ENCODE measurements at places on chromosomes 5 and 9.

DNA sequence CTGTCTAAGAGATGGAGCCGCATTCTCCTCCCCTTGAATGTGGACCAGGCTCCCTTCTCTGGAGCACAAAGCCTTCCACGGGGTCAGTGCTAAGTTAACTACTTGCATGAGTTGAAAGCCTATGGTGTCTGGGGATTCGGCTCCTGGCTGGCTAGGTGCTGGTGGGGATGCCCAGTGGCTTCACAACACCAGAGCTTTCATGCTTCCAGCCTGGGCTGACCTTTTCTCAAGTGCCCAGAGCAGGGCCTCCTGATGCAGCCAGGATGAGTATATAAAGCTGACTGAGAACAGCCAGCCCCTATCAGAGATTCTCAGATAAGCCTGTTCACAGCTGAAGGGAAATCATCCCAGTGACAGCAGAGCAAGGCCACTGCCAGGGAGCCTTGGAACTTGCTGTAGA is 11.8 kb downstream of the GALNT12 start:
- DNase-seq = no peak

DNA sequence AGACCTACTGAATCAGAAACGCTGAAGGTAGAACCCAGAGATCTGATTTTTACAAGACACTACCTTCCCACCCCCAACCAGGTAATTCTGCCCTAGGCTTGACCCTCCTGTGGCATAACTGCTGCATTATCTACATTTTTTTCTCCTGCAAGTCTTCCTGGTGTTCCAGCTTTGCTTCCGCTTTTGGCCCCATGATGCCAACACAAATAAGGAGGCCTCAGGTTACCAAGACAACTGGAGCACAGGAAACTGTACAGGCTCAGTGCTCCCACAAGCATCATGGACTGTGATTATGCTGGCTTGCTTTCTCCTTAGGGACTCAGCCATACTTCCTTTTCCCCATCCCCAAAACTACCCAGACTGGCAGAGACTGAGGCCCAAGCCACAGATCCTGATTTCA is 6.6 kb upstream of the MSMP start:
- no peak for DNase-seq

DNA sequence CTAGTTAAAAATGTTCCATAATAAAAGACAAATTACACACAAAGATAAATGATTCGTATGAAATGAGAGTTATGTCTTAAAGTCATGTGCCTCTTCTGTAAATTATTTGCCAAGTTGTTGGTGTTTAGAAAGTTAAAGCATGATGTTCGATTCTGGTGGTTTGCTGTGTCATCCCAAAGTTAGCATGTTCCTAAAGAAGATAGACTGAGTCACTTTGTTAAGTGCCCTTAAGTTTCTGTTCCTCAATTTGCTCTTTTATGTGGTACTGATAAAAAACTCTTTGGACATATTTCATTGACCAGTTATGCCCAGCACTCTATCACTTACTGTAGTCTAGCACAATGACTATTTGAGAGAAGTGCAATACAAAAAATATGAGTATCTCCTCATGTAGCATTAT is 366.9 kb upstream of the ZNF608 start:
- DNase-seq = no peak

DNA sequence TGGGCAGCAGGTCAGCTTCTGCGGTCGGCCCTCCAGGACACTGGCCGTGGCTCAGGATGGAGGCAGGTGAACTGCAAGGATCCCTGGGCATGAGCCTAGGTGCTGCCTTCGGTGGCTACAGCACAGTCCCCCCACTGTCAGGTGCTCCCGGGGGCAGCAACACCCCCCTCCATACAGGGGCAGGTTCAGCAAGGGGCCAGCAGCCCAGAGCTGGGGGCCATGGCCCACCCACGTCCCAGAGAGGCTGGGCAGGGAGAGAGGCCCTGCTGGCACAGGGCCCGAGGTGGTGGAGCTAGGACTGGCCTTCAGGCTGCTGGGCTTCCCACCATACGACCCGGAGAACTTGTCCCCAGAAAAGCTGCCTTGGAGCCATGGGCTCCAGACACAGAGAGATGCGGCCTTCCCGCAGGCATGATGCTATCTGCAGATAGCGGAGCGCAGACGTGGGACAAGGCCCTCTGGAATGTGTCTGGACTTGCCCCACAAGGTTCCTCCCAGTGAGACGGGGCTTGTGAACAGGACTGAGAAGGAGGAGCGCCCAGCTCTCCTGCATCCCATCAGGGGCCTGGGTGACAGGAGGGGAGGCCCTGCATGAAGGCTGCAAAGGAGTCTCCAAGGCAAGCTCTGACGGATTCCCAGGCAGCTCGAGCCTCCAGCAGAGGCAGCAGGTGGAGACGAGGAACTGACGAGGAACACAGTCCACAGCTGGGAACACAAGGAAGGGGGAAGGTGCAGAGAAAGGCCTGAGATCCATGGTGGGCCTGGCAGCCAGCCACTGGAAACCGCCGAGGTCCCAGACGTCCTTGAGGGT is 111.1 kb downstream of the VAV2 start:
- no peak for DNase-seq

- DNase-seq = no peak
These were observed 58.6 kb downstream of the ENC1 start for GRCh38 chr5:74581988-74582365.

GRCh38 chr9:21974343-21974721 is 19.9 kb downstream of the CDKN2A start:
- no peak for DNase-seq

GRCh38 chr5:372996-373709 is 51.6 kb downstream of the AHRR start:
- DNase-seq = no peak

- no peak for DNase-seq
These were observed 102.0 kb upstream of the FSTL4 start for GRCh38 chr5:133714161-133714915.

- DNase-seq = no peak
These were observed 201.1 kb upstream of the MVB12B start for GRCh38 chr9:126125577-126125976.

DNA sequence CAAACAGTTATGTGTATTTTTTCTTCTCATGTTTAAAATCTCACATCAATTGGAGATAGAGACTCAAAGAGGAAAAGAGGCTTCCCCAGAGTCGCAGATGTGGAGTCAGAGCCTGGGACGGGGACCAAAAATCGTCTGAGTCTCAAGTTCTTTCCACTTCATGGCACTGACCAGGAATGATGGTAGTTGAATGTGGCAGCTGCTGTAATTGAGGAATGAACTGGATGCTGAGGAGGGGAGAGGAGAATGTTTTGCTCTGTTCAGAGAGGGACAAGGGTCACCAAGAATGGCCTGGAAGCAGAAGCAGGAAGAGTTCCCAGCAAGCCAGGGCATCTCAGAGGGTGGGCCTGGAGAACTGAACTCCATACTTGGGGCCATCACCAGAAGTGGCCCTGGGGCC is 103.9 kb downstream of the NSG2 start:
- DNase-seq = no peak

DNA sequence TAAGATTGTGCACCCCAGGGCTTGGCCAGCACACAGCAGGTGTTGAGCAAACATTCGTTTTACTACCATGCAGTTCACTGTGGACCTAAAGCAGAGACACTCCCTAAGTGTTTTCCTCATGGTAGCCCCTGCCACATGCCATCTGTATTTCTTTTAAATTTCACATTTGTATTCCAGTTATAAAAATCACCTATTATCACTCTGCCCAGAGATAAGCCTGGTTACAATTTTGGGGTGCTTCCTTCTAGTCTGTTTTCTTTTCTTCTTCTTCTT is 10.9 kb upstream of the FIBCD1 start:
- no peak for DNase-seq

DNA sequence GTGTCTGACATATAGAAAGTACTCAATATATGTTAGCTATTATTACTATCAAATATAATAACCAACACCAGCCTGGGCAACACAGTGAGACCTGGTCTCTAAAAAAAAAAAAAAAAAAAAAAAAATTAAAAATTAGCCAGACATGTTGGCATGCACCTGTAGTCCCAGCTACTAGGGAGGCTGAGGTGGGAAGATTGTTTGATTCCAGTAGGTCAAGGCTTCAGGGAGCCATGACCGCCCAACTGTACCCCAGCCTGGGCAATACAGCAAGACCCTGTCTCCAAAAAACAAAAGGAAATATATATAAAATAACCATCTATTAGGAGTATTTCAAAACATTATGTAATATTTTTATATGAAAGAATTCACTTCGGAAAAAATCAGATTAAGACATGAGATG is 40.6 kb downstream of the CLINT1 start:
- no peak for DNase-seq

- DNase-seq = no peak
These were observed 69.7 kb upstream of the NEURL1B start for GRCh38 chr5:172571413-172571812.

DNA sequence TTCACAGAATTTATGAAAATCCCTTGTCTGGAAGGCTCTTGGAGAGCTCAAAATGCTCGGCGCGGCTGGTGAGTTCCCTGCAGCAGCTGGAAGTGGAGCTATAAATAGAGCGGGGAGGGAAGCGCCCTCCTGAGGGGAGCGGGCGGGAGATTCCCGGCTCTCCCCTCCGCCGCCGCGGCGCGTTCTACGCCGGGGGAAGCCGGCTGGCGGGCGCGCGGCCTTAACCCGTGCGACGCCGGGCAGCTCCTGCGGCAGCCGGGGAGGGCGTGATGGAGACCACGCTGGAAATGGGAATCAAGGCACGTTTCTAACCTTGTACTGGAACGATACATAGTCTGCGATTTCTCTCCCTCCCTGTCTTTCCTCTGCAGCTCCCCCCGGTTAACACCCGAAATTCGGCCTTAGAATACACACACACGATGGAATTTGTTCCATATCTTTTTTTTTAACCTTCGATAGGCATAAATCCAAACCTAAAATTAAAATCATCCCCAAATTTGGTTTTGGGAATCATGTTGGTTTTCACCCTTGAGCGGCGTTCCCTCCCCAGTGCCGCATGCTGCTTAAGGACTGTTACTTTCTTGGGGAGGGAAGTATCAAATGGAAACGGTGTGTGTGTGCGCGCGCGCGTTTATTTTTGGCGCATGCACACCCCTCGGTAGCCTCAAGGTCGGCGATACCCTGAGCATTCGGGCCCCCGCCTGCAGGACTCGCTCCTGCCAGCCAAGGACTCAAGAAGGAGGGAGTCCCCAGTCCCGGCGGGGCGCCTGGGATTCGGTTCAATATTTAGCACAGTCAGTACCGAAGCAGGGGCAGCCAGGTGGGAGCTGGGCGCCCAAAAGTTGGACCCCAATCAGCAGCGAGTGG is 306.3 kb upstream of the KCNN2 start:
- DNase-seq = no peak

DNA sequence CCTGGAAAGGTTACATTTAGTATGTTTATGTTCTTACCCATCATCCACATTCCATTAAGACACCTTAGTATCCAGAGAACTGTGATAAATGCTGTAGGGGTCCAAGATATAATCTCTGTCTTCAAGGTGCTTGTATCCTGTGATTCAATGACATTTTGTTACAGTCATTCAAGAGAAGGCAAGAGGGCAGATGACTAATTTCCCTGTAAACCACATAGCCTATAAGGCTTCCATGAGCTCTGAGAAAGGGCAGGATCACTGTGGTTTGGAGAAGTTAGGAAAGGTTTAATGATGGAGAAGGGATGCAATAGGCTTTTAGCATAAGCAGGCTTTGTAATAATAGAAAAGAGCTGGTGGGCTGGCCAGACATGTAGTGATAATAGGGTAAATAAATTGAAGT is 40.0 kb downstream of the PAPPA start:
- no peak for DNase-seq

GRCh38 chr5:179378441-179379271 is 33.4 kb upstream of the ADAMTS2 start:
- DNase-seq = no peak

GRCh38 chr5:124210111-124210910 is 536.1 kb downstream of the ZNF608 start:
- no peak for DNase-seq

DNA sequence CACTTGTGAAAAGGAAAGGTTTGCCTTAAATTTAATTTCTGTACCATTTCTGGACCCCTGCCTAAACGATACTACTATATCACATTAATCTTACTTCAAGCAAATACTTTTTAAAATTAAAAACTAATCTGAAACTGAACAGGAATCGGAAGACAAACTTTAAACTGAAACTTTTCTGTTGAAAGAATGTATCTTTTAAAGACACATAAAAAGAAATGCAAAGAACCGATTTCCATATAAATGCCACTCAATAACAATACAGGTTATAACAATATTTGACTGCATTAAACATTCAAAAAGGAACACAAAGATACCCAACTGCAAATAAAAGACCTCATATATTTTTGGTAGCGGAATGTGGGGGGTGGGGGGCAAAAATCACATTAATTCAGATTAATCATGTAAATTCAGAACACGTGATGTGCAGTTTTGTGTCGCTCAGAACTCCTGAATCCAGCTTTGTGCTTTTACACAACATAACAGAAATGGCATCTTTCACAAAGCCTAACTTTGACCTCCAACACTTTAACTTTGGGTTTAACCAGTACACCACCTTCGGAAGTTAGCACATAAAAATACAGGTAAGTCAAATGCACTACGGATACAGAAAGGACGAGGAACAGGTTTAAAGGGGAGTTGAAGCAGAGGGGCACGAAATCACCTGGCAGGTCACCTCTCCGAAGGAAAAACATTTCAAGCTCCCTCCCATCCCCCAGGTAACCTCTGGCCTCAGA is 925 bp downstream of the LIFR start:
- no peak for DNase-seq

DNA sequence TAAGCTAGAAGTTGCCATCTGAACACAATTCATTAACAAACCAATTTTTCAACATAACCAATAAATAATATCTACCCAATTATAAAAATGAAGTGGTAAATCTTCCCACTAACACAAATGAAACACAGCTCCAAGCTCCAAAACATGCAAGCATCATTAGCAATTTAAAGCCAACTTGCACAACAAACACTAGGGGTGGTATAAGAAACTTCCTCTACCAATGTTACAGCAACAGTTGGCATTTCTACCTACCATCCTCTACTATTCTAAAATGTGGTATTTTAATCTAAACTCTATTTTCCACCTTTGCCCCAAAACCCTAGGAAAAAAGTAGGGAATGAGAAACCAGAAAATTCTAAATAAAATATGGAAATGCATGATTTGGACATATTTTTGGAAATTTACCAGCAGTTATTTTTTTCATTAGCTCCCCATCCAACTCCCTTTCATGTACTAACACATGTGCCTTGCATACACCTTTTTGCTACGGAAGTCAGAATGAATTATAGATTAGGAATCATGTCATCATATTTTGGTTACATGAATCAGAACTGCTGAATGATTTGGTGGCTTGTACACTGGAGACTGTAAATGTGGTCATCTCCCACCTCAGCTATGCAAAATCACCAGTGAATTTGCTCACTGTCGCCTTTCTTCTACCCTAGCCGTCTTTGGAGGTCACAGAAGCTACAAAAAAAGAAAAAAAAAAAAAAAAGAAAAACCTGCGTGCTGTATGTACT is 4.1 kb downstream of the NR6A1 start:
- no peak for DNase-seq

DNA sequence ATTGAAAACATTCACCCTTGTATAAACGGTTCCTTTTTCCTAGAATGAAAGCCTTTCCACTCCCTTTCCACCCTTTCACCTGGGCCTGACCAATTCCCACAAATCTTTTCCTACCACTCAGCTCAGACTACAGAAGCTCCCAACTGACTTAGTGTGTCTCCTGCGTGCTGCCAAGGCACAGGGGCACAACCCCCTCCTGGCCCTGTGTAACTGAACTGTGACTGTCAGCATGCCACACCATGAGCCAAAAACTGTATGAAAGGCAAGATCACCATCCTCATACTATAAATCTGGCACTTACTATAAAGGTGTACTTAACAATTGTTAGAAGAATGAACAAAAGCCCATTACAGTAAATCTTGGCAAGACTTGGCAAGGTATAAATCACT is 11.5 kb downstream of the NOL8 start:
- DNase-seq = no peak

GRCh38 chr9:121289772-121290370 is 21.9 kb downstream of the GSN start:
- no peak for DNase-seq

- DNase-seq = no peak
These were observed 85.4 kb upstream of the CPEB4 start for GRCh38 chr5:173802670-173803165.
